SK-N-MC (cell line): ENCODE measurements at places on chromosomes 12 and 14.

DNA sequence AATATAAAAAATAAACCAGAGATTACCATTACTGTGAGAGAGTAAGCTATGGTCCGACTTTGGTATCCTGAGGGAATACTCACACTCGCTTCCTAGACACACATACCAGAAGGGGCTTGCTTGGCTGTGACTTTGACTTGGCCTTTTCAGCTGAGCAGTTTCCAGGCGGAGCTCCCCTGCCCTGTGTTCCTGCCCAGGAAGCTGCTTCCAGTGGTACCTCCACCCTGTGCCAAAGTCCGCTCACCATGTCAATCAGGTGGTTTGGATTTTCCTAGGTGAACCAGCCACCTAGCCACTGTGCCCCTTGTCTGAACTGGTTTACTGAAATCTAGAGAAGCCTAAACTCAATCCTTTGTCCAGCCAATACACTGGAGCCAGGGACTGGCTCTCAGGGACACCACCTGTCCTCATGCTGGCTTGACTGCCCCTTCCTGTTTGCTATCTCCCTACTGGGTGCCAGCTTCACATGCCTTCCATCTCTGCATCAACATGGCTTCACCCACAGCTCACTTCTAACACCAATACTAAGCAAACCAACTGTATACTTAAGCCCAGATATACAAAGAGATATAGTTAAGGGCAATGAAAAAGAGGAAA lies 28.6 kb downstream of the MAX start:
- no peak for DNase-seq

DNA sequence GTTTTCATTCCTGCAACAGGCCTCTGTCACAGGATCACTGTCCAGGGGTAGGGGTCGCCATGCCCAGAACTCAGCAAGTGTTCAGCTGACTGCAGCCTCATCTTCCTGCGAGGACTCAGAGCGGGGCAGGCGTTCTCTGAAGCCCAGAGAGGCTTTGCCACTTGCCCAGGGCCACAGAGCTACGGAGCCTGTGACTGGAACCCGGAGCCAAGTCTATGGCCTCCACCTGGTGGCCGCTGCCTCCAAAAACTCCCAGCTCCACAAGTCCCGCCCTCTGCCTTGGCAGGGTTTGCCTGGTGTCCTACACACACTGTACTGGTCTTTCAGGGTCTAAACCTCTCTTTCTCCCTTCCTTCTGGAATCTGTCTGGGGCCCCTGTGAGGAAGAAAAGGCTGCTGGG lies 8.7 kb upstream of the PPP1R13B start:
- DNase-seq: no peak

DNA sequence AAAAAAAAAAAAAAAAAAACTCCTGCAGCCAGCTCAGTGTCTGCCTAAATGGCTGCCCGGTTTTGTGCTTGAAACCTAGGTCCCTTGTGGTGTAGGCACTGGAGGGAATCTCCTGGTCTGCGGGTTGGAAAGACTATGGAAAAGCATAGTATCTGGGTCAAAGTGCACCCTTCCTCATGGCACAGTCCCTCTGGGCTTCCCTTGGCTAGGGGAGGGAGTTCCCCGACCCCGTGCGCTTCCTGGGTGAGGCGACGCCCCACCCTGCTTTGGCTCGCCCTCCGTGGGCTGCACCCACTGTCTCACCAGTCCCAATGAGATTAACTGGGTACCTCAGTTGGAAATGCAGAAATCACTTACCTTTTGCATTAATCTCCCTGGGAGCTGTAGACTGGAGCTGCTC lies 14.3 kb downstream of the PTCSC3 start:
- no peak for DNase-seq

- DNase-seq: no peak
These were observed 266.6 kb downstream of the KIF21A start for GRCh38 chr12:39176356-39176755.

GRCh38 chr12:89574736-89575208 lies 48.9 kb upstream of the POC1B start:
- DNase-seq: no peak

DNA sequence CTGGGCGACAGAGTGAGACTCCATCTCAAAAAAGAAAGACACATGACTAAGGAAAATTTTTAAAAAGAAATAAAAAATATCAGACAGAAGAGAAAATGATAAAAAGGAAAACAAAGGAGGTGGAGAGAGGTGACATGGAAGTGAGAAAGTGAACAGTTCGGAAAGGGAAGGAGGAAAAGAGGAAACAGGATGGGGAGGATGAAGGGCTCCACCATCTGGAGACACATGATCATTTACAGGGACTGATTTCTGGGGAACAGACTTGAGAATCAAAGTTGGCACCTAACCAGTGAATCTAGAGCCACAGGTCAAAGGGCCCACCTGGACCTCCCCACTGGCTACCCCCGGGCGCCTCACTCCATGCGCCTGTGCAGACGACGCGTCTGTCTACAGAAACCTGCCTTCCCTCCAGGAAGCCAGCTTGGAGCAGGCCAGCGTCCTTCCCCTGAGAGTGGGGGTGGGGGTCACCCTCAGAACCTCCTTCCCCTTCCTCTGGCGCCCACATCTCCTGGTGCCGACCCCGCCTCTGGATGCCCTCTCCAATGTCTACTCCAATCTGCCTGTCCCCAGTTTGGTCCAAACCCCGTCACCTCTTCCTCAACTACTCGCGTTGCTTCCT lies 60.5 kb downstream of the AMN start:
- DNase-seq: no peak

DNA sequence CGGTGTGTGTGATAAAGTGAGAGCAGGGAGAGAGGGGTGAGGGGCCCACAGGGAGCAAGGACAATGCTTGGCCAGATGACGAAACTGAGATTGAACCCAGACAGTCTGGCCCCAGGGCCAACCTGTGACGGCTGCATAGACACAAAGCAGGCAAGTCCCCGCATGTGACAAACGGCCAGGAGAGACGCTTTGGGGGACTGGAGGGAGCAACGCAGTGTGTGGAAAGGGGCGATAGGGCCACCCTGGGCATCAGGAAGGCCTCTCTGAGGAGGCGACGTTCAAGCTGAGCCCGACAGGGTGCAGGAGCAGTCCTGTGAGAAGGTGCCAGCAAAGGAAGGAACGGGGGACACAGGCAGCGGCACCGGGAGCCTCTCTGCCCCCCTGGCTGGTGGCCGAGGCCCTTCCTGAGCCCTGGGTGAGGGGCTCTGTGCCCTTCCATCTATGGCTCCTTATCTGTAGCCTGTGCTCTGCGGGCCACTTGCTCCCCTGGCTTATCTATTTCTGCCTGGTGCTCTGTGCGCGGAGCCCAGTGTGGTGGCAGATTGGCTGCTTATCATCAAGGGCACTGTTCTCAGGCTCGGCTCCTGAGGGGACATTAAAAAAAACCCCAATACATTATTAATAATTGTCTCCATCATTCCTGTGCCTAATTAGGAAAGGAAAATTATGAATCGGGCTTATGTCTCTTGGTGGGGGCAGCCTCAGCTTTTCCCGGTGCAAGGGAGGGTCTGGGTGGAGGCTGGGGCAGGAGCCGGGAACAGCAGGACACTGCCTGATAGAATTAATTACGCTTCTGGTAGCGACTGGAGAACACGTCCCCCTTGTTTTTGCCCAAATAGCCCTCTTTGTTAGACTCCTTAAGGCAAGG lies 39.8 kb downstream of the PRIMA1 start:
- DNase-seq: no peak

GRCh38 chr14:54440476-54440872 lies 700 bp downstream of the CNIH1 start:
- no peak for DNase-seq

- no peak for DNase-seq
These were observed 572.6 kb upstream of the MDGA2 start for GRCh38 chr14:48247977-48248376.

GRCh38 chr12:28460420-28461130 lies 270.3 kb downstream of the CCDC91 start:
- no peak for DNase-seq

DNA sequence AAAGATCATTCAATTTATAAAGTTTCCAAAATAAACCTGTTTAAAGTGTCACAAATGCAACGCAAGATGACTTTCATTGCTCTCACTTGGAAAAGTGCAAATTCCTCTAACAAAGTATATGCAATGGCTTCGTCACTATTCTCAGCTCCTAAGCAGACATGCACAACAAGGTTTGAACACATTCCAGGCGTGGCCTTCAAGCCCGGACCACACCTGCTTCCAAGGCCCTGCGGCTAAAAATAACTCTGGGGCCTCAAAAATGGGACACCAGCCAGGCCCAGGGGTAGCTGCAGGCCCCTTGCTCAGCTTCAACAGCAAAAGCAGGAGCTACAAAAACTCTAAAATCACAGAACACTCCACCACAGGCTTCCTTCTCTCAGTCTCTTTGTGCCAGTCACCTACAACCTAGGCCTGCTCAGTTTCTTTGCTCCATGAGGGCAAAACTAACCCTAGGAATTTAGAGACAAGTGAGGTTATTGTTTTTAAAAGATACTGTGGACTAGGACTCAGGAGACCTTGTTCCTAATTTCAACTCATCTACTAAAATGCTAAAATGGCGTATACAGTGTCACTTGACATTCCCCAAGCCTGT lies 29.3 kb downstream of the DUSP16 start:
- no peak for DNase-seq

DNA sequence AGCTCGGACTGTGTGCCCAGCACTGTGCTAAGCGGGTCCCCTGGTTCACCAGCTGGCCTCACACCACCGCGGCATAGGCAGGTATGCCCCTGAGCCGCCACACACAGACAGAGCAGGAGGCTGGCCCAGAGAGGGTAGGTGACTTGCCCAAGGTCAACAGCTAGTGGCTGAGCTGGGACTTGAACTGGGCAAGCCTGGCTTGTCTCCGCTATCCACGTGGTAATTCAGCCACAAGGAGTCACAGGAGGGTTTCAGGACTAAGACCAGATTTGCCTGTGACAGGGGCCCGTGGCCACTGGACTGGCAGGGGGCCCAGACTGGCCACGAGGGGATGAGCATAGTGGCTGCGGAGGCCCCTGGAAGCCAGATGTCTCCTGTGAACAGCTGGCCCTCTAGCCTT lies 47.7 kb downstream of the NCOR2 start:
- DNase-seq: no peak

- no peak for DNase-seq
These were observed 84.9 kb upstream of the PDE3A start for GRCh38 chr12:20283482-20283881.

DNA sequence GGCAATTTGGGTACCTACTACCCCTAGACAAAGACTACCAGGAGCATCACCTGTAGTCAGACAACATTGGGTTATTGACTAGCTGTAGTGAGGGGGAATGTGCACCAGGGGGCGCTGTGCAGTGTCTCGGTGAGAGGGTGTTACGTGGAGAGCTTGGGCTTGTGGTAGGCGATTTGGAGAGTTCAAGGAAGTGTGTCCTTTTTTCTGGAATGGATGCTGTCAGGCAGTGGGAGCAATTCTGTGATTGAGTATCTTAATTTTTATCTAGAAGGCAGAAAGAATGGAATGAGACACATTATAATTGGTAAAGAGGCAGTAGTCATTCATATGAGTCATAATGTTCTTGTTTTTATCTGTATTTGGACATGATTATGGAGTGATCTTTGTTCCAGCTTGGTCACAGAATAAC lies 187.7 kb downstream of the GALC start:
- DNase-seq: no peak

- no peak for DNase-seq
These were observed 136.8 kb downstream of the TPH2 start for GRCh38 chr12:72075401-72075800.

GRCh38 chr12:115370207-115370606 lies 686.2 kb upstream of the TBX3 start:
- DNase-seq: no peak

GRCh38 chr12:53700567-53700966 lies 24.7 kb upstream of the ATP5MC2 start:
- DNase-seq: no peak

DNA sequence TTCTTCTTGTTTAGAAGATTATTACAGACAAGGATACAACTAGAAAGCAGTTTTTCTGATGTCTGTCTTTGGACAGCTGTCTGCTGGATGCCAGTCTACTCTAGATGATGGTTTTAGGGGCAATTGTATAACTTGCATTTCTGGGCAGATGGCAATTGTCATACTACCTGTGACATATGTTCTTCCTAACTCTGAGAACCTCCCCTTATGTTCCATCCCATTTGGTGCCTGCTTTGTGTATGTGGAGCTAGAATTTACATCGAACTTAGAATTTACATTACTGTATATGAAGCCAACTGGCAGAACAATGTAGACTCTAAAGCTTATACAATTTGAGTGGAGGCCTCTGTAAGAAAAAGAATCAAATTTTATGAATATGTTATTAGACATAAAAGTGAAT lies 430.2 kb upstream of the SEL1L start:
- no peak for DNase-seq

GRCh38 chr12:132222096-132222807 lies 78.0 kb downstream of the NOC4L start:
- DNase-seq: peak; percentile 86

- DNase-seq: no peak
These were observed 27.1 kb upstream of the PRMT8 start for GRCh38 chr12:3463921-3464320.

DNA sequence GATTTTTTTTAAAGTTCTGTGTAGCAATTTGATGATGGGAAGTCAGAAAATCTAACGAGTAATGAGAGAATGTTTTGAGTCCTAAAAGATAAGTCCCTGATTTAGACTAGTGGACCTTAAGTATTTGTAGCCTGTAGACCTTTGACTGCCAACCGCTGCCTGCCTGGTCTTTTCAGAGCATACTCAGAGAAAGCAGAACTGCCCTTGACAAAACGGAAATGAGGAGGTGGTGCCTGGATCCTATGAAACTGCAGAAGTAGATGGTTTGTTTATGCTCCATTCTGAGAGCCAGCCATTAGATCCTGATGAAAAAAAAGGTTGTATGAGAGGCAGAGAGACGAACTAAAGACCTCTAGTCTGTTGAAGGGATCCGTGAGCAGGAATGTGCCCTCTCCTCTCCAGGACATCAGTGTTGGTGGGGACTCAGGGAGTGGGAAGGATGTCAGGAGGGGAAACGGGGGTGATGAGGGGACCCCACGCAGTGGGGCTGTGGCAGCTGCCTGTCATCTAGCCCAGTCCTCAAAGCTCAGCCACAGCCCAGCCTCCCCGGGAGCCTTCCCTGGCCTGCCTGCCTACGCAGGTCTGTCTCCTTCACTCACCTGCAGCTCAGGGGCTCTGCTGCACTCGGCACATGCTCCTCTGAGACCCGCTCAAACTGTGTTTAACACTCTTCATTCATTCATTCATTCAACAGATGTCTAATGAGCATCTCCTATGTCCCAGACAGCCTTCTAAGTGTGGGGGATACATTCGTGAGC lies 447.5 kb downstream of the AACS start:
- no peak for DNase-seq

- no peak for DNase-seq
These were observed 30.4 kb upstream of the PKP2 start for GRCh38 chr12:32926963-32927362.

DNA sequence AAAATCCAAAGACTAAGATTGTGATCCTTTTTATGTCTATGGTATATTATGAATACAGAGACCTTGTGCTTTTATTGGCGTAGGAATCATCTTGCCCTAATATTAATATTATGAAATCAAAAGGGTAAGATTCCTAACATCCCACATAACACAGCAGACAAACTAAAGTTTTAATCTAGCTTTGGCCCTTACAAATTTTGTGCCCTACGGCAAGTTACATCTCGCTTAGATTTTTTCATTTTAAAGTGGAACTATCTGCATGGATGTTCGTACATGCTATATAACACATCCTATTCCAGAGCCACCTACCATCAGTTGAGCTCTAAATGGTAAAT lies 217 bp upstream of the SMIM10L1 start:
- peak; percentile 71 for DNase-seq
